ENCODE measurements at places on chromosomes 1 and 21.

- H3K36me3 ChIP-seq: no peaks in the 10 kb centered on the region
- no peak overlapping the region for H3K27ac ChIP-seq
- no peaks in the 10 kb centered on the region for H3K27me3 ChIP-seq
- H3K4me3 ChIP-seq: no peak overlapping the region
These were observed 69.4 kb downstream of the VAV3 start for GRCh38 chr1:107895403-107896191.

DNA sequence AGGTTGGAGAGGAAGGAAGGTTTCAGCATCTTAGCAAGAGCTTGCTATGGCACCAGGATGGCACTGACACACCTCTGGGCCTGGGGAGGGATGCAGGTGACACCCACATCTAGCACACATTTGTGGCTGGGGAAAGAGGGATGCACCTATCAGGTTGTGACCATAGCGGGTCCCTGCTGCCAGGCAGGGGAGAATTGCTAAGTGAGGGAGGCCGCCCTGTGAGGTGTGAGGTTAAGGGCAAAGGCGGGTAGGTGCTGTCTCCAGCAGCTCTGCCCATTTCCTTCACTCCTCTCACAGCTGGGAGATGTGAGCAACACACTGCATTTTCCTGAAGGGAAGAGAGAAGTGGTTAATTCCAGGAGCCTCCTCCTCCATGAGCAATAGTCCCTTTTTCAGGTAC is 83.2 kb upstream of the TLR5 start:
- no peaks in the 10 kb centered on the region for H3K36me3 ChIP-seq
- no peaks in the 10 kb centered on the region for H3K4me1 ChIP-seq
- no peaks in the 10 kb centered on the region for H3K27me3 ChIP-seq
- no peak overlapping the region for H3K4me3 ChIP-seq
- no peak for DNase-seq

GRCh38 chr1:17091252-17091651 is 28.0 kb downstream of the PADI2 start:
- no peaks in the 10 kb centered on the region for H3K27me3 ChIP-seq
- no peak for DNase-seq
- no peak overlapping the region for H3K27ac ChIP-seq
- H3K4me3 ChIP-seq: no peak overlapping the region
- no peaks in the 10 kb centered on the region for H3K36me3 ChIP-seq

DNA sequence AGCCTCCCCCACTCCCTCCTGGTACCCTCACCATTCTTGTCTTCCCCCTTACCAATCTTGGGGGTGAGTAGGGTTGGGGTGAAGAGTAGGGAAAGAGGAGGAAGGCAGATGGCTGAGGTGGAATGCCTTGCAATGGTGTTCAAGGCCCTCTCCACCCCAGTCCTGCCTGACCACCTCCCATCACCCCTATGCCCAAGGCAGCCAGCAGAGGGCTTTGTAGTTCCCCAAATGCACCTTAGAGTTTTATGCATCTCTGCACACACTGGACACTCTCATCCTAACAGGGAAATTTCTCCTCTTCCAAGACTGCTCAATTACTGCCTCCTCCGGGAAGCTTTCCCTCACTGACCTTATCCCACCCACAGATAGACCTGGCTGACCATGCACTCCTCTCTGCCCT is 15.4 kb downstream of the KIF17 start:
- H3K27ac ChIP-seq: no peak overlapping the region
- H3K27me3 ChIP-seq: no peaks in the 10 kb centered on the region
- DNase-seq: no peak
- no peaks in the 10 kb centered on the region for H3K36me3 ChIP-seq
- H3K4me3 ChIP-seq: no peak overlapping the region
- no peaks in the 10 kb centered on the region for H3K4me1 ChIP-seq

GRCh38 chr1:70666381-70667140 is 255.5 kb downstream of the CTH start:
- H3K27me3 ChIP-seq: no peaks in the 10 kb centered on the region
- H3K27ac ChIP-seq: no peak overlapping the region
- no peaks in the 10 kb centered on the region for H3K4me1 ChIP-seq
- H3K4me3 ChIP-seq: no peak overlapping the region
- no peaks in the 10 kb centered on the region for H3K36me3 ChIP-seq

GRCh38 chr1:183780757-183781156 is 24.2 kb upstream of the RGL1 start:
- peaks cover 5% of the 10 kb centered on the region for H3K27me3 ChIP-seq
- no peaks in the 10 kb centered on the region for H3K4me1 ChIP-seq
- H3K27ac ChIP-seq: no peak overlapping the region
- no peaks in the 10 kb centered on the region for H3K36me3 ChIP-seq
